T47D (cell line): ENCODE measurements at places on chromosomes 7 and 10.

GRCh38 chr10:43218951-43219837 lies 47.7 kb downstream of the RASGEF1A start:
- no peak for DNase-seq

DNA sequence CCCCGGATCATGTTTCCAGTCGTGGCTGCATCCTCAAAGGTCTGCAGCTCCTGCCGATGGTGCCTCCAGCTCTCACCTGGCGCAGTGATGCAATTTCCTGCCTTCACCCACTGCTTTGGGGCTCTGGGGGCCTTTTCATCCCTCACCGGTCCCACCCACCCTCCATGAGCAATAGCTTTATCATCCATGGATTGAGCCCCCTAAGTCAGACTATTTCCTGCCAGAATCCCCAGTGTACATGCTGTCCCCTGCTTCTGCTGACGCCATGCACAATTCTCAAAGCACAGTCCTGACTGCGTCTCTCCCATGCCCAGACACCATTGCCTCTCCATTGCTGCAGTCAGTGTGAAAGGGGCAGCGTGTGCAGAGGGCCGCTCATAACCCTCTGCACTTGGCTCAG lies 49.7 kb downstream of the FAM241B start:
- DNase-seq = no peak

GRCh38 chr7:132520591-132521280 lies 55.5 kb downstream of the PLXNA4 start:
- DNase-seq = no peak

DNA sequence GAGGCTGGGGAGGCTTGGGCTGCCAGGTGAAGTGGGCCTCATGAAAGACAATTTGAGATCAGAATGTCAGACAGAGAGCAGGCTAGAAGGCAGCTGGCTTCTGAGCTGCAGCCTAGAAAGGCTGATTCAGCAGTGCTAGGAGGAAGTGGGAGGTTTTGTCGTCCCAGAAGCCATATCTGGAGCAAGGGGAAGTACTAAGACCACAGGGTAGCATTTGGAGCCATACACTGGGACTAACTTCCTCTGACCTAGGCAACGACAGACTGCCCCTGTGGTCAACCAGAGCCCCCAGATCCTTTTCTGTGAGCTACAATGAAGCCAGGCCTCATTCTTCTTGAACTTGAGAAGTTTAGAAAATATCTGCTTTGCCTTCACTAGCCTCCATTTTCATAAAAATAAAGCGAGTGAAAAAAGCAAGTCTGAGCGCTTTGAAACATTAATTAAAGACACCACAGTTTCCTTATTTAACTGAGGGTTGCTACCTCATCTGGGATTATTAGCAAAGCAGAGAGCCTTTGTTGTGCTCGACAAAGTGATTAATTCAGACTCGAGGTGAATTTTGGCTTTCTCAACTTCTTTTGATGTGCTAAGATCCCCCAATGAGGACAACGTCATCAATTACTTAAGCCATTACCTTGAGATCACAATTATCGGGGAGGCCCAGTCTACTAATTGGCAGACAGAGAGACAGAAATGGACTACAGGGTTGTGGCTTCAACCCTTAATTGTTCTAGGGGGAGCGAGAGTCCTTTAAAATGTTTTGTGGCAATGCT lies 26.6 kb downstream of the TBXAS1 start:
- no peak for DNase-seq

GRCh38 chr7:66110856-66111255 lies 3.8 kb upstream of the CRCP start:
- no peak for DNase-seq

GRCh38 chr10:17779784-17780183 lies 27.8 kb downstream of the TMEM236 start:
- no peak for DNase-seq

DNA sequence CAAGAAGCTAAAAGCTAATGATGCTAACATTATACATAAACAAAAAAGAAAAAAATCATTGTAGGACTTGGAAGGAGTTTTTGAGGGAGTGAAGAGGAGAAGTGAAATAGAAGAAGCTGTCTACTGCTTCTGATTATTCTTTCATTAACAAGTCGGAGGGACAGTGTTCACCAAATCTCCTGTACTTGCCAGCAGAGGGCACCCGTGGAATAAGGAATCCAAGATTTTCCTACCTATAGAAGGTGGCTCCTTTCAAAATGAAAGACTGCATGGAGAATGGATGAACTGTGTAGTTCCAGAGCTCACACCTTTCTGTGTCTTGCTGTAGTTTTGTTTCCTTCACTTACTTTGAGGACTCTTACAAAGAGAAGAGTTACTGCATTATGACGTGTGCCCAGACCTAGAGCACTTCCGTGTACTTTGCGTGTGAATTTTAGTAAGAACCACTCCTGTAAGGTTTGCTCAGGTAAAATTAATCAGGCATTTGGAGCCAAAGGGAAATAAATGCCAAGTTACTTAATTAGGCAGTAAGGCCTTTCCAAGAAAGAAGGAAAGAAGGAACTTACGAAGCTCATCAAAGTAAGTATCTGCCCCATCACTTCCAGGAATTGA lies 145.1 kb downstream of the SEMA3D start:
- DNase-seq = peak; percentile 32

- no peak for DNase-seq
These were observed 63.5 kb downstream of the GRK5 start for GRCh38 chr10:119270762-119271366.

GRCh38 chr10:103724074-103724473 lies 131.3 kb downstream of the SH3PXD2A start:
- no peak for DNase-seq

- no peak for DNase-seq
These were observed 10.9 kb upstream of the CHRM2 start for GRCh38 chr7:136857573-136857972.

GRCh38 chr7:112214883-112215282 lies 8.4 kb downstream of the ZNF277 start:
- DNase-seq = no peak

GRCh38 chr7:143978585-143978984 lies 21.5 kb upstream of the OR6B1 start:
- no peak for DNase-seq

DNA sequence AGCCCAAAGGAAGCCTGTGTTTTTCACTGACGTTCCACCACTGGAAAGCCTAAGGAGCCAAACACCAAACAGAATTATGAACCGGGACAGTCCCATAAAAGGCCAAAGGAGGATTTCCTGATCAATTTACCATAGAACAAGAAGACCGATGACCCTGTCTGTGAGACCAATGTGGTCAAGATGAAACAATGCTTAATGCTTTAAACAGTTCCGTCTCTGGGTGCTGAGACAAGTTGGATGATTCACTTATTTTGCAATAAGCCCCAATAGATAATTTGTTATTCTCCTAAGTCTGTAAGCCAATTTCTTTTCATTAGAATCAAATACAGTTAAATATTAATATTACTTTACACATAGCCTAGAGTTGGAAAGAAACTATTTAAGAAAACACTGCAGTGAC lies 134.9 kb downstream of the MICU1 start:
- DNase-seq = no peak

DNA sequence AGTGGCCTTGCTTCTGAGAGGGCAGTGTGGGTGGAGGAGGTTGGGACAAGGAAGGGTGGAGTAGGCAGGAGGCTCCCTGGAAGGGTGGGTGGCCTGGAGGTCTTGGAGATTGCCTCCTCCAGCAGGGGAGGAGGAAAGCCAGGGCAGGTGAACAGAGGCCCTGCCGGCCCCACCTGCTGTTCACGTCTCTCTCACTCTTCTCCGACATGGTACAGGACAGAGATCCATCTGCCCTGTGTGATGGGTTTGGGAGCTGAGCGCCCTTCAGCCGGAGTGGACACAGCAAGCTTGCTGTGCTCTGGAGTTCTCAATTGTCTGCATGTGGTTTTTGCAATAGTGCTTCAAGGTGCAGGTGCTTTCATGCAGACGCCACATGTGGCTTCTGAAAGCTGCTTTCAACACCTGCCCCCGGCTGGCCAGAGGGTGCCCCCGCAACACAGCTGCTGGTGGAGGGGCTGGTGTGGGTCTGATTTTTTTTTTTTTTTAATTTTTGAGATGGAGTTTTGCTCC lies 82.8 kb upstream of the GNA12 start:
- no peak for DNase-seq

DNA sequence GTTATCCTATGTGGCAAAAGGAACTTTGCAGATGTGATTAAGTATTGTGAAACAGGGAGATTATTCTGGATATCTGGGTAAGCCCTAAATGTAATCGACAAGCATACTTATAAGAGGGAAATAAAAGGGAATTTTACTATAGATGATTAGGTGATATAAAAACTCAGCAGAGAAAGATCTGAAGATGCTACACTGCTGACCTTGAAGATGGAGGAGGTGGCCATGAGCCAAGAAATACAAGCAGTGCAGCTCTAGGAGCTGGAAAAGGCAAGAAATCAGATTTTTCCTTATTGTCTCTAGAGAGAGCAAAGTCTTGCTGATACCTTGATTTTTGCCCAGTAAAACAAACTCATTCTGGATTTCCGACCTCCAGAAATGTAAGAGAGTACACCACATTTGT lies 67.7 kb downstream of the BRAF start:
- no peak for DNase-seq

DNA sequence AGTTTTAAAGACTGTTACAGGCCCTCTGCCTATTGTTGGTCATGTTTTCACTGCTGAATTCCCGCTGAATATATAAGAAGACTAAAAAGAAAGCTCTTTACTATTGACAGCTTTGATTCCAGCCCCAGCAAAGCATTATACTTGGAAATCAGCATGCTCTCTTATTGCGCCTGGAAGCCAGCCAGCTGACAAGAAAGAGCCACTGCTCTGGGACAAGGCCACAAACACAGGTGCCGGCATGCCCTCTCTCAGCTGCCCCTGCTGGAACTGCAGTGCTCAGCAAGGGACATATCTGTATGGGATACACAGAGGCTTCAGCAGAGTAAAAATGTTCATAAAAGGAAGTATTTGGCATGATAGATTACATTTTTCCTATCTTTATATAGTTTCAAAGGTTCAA lies 523.9 kb downstream of the ADRA2A start:
- DNase-seq = no peak

- DNase-seq = no peak
These were observed 13.0 kb downstream of the LHPP start for GRCh38 chr10:124474514-124475070.

DNA sequence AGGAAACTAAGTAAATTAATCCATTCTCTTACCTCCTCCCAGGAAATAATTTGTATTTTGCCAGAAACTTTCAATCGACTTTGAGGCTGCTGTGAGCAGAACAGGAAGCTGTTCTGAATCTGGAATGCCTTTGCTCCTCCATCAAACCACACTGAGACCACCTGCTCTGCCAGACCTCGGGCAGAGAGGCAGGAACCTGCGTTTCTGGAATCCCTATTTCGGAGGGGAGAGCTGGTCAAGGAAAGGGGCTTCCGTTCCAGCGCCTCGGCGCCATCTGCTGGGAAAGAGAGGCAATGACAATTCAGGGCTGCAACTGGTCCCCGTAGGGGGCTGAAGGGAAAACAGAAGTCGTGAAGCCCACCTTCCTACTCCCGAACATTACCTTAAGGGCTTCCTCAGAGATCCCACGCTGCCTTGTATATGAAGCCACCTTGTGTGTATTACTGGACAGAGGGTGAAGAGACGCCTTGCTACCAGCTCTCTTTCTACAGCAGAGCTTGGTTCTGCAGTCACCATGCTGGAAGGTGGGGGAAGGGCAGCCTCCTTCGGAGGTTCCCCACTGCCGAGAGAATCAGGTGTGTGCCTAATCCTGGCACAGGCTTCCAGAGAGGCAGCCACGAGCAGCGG lies 31.2 kb downstream of the ZNF467 start:
- peak; percentile 58 for DNase-seq

DNA sequence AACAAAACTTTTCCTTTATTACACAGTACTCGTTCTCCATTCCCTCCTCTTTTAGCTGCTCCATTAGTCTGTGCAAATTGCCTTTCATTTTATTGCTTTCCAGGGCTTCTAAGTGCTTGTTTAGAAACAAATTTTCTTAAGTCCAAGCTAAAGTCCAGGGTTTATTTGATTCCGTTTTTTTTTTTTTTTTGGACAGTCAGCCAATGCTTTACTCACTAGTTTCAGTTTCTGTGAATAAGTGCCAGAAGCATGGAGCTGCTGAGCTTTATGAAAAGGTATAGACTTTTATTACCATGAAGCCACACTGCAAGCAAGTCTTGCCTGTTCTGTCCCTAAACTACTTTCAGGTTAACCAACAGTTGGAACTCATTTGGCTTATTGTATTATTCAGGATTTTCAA lies 455.0 kb downstream of the GFRA1 start:
- no peak for DNase-seq

DNA sequence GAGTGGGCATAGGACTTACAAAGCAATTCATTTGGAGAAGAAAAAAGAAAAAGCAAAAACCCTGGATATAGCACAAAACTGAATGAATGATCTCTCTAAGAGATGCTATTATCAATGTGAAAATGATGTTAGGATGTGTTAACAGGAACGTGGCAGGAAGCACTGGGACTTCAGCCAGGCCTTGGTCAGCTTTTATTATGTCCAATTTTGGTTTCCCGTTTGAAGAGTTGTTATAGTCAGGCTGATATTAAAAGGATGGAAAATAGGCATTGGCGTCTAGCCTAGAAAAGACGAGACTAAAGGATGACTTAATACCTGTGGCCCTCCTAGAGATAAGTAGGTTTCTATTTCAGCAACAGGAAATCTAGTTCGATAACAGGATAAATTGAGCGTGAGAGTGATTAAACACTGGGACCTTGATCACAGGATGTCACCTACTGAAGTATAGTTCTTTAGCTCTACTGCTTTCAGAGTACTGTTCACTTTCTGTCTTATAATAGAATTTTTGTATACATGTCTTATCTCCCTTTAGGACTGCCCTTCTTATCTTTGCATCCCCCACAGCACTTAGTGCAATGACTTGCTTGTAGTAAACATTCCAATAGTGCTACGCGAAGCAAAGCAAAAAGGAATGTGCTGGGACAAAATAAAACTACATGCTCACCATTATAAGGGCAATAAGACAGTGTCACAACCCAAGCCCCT lies 99.8 kb upstream of the AGBL3 start:
- DNase-seq = no peak

DNA sequence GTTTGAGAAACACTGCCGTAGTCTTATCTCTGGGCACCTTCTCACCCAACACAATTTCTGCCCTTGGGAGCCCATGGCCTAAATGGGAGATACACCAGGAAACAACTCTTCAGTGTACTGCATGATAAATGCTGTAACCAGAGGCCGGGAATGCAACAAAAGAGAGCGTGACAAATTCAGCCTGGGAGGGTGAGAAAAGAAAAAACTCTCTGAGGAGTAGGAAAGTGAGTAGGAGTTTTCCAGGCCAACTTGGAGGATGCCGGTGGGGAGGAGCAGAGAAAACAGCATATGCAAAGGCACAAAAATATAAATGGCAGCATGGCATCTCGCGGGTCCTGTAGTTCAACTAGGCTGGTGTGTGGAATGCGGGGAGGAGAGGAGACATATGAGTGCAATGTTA lies 624.5 kb downstream of the PARD3 start:
- no peak for DNase-seq

DNA sequence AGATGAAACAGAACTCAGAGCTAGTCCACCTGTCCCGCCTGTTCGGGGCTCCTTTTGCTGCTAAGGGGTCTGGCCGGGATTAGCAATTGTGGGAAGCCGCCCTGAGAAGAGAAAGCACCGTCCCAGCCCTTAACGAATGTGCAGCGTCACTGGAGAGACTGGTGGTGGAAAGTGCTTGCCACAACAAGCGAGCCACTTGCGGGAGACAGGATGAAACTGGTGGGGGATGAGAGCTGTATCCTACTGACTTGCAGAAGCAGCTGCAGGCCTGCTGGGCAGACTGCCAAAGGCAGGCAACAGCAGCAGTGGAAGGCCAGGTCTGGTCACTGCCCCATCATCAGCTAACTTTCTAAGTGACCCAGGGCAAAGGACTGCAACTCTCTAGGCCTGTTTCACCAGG lies 95.4 kb downstream of the FAM53B start:
- DNase-seq = no peak
